ENCODE measurements at places on chromosomes 16 and 17.

- no peak for DNase-seq
These were observed 1.2 kb upstream of the FGF11 start for GRCh38 chr17:7437950-7438614.

DNA sequence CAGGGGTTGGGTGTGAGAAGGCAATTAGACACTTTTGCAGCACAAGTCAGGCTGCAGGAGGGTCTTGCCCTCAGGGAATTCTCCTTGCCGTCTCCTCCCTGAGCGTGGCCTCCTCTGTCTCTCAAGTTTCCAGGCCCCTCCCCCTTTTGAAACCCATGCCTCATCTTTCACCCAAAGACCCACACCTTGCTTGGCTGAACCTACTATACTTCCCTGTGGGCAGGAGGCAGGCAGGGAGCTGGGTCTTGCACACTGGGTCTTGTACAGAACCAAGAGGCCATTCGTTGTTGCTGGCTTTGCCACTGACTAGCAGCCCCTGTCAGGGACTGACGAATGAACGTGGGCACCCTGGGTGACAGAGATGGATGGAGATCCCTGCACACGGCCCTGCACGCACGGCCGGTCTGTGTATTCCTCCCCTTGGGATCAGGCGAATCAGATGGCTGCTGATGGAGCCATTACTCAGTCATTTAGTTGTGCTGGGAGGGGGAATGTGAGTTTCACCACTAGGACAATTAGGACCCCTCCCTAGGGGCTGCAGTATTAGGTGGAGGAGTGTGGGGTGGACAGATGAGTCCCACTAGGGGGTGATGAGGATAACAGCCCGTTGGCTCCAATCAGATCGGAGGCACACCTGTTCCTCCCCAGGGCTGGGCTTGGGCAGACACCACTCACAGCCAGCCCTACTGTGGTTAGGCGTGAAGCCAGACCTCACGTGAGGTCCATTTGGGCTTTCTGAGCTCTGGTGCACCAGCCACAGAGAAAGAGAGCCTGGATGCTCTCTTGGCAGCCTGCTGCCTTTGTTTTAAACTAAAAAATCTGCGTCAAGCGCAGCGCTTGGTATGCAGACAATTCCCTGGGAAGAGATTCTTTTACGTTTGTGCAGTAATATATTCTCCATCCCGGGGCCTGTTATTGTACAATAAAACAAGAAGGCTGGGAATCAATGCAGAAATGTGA, 167.7 kb upstream of the WSCD1 start:
- DNase-seq: no peak

- no peak for DNase-seq
These were observed 99.9 kb downstream of the ASIC2 start for GRCh38 chr17:33192951-33193911.

DNA sequence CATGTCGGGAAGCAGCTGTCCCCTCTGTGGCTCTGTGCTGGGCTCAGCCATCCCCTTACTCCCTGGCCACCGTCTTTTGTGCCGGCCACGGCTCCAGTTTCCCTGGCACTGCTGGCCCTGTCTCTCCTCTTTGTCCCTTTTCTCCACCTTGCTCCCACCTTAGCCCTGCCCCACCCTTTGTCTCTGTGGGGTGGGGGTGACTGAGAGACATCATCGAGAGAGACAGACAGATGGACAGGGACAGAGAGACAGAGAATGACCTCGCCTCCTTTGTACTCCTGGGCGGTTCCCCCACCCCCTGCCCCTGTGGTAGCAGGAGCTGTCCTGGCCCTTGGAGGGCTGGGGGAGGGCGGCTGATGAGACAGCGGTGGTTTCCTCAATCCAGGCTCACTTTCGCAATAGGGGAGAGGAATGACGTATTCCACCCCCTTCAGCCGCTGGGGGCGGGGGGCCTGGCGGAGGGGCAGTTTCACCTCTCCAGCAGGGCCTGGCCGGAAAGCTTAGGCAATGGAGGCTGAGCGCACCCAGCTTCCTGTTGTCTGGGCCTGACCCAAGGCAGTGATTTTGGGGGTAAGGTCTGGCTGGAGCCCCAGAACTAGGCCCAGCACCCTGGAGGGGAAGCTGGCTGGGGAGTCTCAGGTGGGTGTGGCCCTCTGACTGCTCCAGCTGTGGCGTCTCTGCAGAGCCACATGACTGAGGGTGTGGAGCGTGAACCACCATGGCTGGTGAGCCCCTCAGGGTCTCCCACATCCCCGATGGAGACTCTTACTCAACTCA, 7.3 kb downstream of the FMNL1 start:
- DNase-seq: peak; percentile 90

DNA sequence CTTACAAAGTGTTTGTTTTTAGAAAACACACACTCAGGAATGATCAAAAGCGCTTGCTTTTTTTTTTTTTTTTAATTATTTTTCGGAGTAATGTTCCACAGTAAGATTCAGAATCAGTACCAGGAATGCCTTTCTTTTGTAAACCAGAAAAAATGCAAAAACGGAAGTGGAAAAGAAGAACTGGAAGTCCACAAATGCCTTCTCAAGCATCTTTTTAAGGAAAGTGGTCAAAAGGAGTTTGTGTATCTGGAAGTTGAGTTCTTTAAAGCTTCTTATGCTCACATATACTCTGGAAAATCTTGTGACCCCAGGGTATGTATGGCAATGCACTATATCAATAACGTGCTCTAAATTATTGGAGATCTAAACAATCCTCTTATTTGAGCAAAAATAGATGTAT, 126.0 kb downstream of the ABCA8 start:
- no peak for DNase-seq

GRCh38 chr17:31541559-31541958, 150.1 kb downstream of the RAB11FIP4 start:
- DNase-seq: no peak

- DNase-seq: no peak
These were observed 492.2 kb upstream of the PSMD7 start for GRCh38 chr16:73804456-73804855.

GRCh38 chr17:6408735-6409134, 26.2 kb downstream of the AIPL1 start:
- no peak for DNase-seq

- no peak for DNase-seq
These were observed 35.4 kb downstream of the ITGAM start for GRCh38 chr16:31295206-31295605.

GRCh38 chr16:8590811-8591210, 500 bp upstream of the TMEM114 start:
- DNase-seq: no peak

DNA sequence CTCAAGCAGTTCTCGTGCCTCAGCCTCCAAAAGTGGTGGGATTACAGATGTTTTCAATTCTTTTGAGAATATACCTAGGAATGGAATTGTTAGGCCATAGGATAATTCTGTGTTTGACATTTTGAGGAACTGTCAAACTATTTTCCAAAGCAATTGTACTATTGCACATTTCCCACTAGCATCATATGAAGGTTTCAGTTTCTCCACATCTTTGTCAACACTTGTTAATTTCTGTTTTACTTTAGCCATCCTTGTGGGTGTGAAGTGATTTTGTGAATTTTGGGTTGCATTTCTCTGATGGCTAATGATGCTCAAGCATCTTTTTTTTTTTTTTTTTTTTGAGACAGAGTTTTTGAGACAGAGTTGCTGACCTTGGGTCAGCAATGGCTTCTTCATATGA, 6.2 kb downstream of the NT5M start:
- DNase-seq: no peak

- DNase-seq: no peak
These were observed 14.5 kb downstream of the RHBDL3 start for GRCh38 chr17:32279891-32280716.

GRCh38 chr17:50903604-50904517, 37.7 kb upstream of the TOB1 start:
- no peak for DNase-seq

GRCh38 chr16:79037521-79038373, 562.8 kb downstream of the MAF start:
- DNase-seq: no peak

DNA sequence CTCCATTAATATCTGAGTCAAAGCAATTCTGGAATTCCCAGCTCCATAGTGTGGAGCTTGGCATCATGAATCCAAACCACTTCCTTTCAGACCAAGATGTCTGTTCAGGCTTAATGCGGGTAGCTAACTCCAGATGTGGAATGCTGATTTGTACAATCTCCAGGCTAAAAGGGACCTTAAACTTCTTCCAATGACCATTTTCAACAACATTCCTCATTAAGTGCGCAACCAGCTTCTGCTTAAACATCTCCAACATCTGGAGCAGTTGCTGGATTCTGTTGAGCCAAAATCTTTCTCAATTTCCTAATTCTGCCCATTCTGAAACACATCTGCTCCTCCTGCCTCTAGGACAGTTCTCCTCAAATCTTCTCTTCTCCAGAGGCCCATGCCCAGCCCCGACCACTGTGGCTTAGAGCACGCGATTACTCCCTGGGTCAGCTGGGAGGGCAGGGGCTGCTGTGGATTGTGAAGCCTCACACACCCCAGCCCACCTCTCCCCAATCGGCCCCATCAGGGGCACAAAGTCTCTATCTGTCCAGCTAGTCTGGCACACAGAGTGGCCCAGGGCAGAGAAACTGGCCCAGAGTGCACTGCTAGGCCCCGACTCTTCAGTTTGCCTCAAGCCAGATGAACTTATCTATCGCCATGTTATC, 36.2 kb downstream of the ASPA start:
- no peak for DNase-seq

DNA sequence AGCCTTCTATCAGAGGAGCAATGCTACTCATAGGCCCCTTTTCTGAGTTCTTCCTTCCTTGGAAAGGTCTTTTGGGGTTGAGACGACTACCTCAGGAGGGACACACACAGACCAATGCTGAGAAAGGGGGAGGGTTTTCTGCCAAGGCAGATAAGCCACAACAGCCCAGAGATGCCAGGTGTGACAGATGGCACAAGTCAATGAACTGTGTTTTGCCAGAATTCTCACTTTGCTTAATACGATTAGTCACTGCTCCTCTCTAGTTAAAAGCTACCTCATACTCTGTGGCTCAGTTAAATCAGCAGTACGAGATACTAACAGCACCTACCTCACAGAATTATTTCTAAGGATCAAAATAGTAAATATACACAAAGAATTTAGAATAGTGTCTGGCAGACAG, 8.0 kb downstream of the BRD7 start:
- DNase-seq: no peak

DNA sequence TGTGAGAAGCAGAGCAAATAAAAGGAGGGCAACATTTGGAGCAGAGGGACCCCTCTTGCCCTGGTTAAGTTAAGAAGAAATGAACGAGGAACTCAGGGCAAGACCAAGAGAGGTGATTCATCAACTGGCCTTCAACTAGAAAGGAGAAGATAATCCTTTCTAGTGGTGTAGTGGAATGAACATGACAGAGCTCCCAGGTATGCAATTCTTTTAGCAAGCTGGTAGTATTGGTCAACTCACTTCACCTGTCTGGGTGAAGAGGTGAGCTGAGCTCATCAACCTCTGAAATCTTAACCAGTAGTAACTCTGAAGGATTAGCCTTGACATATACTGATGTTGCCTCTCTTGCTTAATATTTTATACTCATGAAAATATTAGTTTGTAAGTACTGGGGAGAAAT, 1024.7 kb upstream of the GOT2 start:
- no peak for DNase-seq

GRCh38 chr17:45718791-45719190, 65.3 kb upstream of the CRHR1 start:
- no peak for DNase-seq

- peak; percentile 88 for DNase-seq
These were observed 685 bp downstream of the FASN start for GRCh38 chr17:82097184-82097918.

DNA sequence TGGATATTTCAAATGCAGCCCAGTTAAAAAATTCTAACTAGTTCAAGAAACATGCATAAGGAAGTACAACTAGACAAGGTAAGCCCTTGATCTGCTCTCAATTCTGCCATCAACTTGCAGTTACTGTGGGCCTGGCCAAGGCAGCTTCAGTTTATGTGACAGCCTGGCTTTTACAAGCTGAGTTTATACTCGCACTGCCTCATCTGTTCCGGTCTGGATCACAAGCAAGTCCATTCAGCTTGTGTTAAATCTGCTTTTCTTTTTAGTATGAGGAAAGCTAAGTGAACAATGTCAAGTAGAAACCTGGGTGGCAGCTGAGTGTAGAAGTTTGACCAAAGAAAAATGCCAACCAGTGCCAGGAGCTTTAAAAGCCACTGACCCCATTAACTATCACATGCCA, 76.6 kb upstream of the CORO6 start:
- DNase-seq: no peak

DNA sequence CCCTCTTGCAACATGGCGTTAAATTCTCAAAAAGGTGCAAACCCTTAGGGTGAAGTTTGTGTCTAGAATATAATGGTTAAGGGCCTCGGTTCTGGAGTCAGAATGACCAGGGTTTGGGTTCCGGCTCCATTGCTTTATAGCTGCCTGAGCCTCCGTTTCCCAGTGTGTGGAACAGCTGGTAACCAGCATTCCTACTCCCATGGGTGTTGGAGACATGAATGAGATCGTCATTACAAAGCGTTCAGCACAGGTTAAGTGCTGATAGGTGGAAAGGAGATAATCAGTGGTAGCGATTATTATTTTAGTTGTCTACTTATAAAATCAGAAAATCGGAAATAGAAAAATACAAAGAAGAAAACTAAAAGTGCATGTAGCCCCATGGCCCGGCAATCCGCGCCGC, 23.5 kb upstream of the ZCCHC14 start:
- DNase-seq: no peak

GRCh38 chr16:87350681-87351319, 32.8 kb downstream of the FBXO31 start:
- DNase-seq: peak; percentile 78

DNA sequence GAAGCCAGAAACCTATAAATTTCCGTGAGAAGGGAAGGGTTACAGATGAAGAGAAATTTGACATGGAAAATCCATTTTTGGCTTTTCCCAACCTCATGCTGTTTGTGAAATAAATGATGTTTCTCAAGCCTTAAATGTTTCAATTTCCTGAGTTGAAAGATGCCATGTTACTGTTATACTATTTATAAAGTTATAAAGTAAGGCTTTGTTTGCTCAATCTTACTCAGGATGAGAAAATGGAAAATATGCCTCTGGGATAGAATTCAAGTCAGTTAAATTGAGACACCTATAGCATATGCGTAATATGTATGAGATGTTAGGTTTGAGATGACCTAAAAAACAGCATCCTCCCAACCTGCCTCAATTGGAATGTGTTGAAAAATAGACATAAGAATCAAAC, 19.9 kb upstream of the FAM20A start:
- no peak for DNase-seq

GRCh38 chr17:81513753-81514488, 1.3 kb upstream of the ACTG1 start:
- DNase-seq: peak; percentile 76

GRCh38 chr16:85571813-85572619, 41.1 kb upstream of the GSE1 start:
- DNase-seq: no peak

- DNase-seq: peak; percentile 36
These were observed 3.3 kb upstream of the SLFN12L start for GRCh38 chr17:35540589-35541404.

- no peak for DNase-seq
These were observed 7.8 kb upstream of the SLC38A10 start for GRCh38 chr17:81302861-81303333.

GRCh38 chr17:1362964-1363363, 37.1 kb downstream of the YWHAE start:
- no peak for DNase-seq

All from AG08396 (cell line).